ENCODE measurements at places on chromosomes 1 and 21.

GRCh38 chr1:56814205-56814604, 5.0 kb downstream of the FYB2 start:
- no peak for DNase-seq

- DNase-seq: no peak
Measured at GRCh38 chr1:209805875-209806760, at the start of gene IRF6. IRF6 (minus strand) TSS chr1:209806142; CDS start chr1:209801413, 4,729 bp downstream.

DNA sequence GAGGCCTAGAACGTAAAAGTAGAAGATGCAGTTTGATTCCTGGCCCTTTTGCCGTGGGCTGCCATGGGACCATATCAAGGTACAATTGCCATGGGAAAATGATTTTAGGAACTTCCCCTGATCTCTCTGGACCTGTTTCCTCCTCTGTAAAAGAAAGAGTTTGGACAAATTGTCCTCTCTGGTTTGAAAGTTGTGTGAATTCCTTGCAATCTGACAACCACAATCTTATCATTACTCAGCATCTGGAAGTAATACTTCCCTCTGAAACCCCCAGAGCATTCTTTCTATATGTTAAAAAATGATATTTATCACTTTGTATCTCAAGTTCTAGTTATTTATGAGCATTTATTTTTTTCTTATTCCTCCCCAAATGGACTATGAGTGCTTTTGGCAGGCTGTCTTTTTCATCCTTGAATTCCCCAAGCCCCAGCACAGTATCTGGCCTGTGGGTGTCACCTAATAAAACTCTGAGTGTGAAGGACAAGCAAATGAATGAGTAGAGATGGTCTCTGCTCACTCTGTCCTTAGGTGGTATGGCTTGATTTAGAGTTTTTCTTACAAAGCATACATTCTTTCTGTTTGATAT, 181.1 kb downstream of the DYRK1A start:
- no peak for DNase-seq

DNA sequence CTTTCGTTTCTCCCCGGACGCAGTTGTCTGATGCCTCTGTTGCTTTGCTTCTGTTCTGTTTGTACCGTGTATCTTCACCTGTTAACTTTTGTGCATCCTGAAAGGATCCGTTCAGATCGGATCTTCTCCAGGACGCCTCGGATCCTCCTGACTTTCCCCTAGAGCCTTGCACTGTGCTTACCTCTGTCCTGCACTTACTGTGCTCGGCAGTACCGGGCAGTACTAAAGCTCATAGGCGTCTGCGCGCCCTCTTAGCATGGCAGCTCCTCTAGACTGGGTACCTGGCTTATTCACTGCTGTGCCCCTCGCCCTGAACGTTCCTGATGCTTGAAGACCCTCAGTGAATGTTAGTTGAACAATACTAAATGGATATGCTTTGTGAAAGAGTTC, 934 bp downstream of the SCP2 start:
- no peak for DNase-seq

GRCh38 chr1:63636192-63637105, 43.2 kb downstream of the PGM1 start:
- DNase-seq: no peak

DNA sequence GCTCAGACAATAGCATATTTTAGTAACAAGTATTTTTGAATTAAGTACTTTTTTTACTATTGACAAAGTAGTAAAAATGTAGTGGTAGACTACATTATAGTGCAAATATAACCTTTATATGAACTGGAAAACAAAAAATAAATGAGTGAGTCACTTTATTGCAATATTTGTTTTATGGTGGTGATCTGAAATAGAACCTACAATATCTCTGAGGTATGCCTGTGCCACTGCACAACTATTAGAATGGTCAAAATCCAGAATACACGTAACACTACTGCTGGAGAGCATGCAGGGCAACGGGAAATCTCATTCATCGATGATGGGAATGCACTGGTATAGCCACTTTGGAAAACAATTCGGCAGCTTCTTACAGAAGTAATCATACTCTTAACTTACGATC, 349.0 kb upstream of the NCAM2 start:
- no peak for DNase-seq

GRCh38 chr1:98325646-98326440, 335.7 kb upstream of the SNX7 start:
- no peak for DNase-seq

GRCh38 chr1:22044690-22045420, 7.7 kb upstream of the CDC42 start:
- DNase-seq: no peak

All from nucleus accumbens (tissue), 56 donors.